ENCODE measurements at places on chromosomes 11 and 22.
A peak's percentile ranks its signal among the peaks of the same experiment; 100 is the strongest.

GRCh38 chr11:23284631-23285030 is 424.4 kb upstream of the CCDC179 start:
- DNase-seq, result no peak

GRCh38 chr22:47094861-47095330 is 332.4 kb downstream of the TBC1D22A start:
- no peak for DNase-seq

DNA sequence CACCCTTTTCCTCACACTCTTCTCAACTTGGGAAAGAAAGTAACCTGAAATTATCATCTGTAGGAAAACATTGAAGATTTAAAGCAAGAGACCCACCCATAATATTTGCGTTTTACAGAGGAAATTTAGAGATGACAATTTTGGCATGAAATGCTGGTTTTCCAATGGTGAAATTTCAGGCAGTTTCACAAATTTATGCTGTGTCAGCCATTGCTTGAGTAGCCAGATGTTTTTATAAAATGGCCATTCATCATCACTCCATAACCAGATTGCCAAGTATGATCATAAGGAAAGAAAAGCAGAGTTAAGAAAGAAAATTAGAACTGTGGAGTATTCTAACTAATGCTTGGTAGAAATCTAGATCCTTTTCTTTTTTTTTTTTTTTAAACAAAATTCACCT is 732.9 kb downstream of the NELL1 start:
- no peak for DNase-seq

DNA sequence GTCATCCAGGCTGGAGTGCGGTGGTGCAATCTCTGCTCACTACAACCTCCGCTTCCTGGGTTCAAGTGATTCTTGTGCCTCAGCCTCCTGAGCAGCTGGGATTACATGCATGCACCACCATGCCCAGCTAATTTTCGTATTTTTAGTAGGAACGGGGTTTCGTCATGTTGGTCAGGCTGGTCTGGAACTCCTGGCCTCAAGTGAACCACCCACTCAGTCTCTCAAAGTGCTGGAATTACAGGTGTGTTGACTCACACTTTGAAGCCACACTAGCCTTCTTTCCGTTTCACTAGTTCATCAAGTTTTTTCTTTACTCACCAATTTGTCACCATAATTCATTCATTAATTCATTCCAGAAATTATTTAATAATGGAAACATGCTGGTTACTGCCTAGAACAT is 298.4 kb upstream of the MTNR1B start:
- no peak for DNase-seq

GRCh38 chr11:67002297-67002913 is 20.5 kb upstream of the SYT12 start:
- DNase-seq, result no peak

DNA sequence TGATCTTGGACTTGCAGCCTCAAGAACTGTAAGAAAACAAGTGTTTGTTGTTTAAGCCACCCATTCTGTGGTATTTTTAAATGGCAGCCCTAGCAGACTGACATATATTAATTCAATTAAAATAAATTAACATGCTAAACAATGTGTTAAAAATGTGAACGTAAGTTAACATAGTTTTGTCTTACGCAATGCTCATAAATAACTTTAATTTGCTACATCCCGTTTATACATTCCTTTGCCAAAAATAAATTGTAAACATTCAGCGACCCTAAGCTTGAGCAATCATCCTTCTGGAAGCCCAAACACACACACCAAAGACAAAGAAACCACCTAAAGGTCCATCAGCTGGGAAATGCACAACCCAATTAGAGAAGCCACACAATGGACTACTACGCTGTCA is 70.4 kb downstream of the CELSR1 start:
- no peak for DNase-seq

- DNase-seq, result no peak
Measured at GRCh38 chr22:40265783-40266182, 80.5 kb upstream of the ADSL start.

- no peak for DNase-seq
Measured at GRCh38 chr22:47228767-47229166, 466.3 kb downstream of the TBC1D22A start.

GRCh38 chr11:17580271-17580670 is 33.2 kb downstream of the OTOG start:
- no peak for DNase-seq

GRCh38 chr11:36619502-36619901 is 21.5 kb upstream of the RAG2 start:
- DNase-seq, result no peak

- no peak for DNase-seq
Measured at GRCh38 chr22:35044607-35045390, 21.2 kb upstream of the ISX start.

DNA sequence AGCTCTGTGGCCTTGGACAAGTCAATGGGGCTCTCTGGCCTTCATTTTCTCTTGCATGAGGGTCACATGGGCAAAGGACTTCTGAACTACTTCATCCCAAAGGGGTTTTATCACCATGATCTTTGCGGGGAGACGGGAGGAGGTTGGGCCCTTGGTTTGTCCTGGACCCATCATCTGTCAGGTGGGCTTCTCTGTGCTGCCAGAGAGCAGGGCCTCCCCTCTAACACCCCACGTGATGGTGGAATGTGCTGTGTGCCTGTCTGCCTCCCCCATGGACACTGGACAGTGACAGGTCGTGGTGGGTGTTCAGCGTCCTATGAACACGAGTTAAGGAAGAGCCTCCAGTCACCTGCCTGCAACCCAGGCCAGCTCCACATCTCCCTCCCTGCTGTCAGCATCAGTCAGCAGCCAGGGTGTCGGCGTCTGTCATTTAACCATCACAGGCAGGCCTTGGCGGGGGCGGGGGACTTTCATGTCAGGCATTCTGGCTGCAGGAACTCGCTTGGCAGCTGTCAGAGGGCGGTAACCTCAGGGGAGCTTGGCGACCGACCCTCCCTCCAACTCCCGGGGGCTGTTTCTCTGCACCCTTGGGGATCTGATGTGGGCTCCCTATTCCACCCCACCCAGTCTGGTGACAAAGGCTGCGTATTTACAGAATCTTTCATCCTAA is 2.6 kb upstream of the SUN2 start:
- DNase-seq, result peak; percentile 67

GRCh38 chr11:126140201-126140925 is 71.1 kb downstream of the RPUSD4 start:
- DNase-seq, result no peak

DNA sequence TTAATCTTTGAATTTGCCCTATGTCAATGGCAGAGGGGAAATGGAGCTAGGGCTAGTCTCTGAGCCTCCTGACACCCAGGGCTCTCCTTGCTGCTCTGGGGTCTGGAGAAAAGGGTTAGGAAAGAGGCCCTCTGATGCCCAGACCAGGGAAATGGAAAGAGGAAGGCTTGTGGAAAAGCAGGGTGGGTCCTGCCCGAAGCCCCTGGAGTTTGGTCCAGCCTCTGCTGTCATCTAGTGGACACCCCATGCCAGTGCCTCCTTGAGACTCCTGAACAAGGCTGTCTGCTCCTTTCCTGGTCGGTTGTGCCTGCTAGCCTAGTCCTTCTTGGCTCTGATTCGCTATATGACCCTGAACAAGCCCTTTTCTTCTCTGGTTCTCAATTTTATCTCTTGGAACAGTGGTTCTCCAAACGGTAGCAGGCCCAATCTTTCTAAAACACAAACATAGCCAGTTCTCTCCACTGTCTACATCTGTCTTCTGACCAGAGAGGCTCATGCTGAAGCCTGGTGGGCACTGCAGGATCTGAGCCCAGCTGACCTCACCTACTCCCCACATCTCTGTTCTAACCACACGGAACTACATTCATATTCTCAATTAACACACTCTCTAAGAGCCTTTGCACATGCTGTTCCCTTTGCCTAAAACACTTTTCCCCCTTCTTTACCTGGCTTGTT is 8.8 kb upstream of the PLA2G3 start:
- no peak for DNase-seq

DNA sequence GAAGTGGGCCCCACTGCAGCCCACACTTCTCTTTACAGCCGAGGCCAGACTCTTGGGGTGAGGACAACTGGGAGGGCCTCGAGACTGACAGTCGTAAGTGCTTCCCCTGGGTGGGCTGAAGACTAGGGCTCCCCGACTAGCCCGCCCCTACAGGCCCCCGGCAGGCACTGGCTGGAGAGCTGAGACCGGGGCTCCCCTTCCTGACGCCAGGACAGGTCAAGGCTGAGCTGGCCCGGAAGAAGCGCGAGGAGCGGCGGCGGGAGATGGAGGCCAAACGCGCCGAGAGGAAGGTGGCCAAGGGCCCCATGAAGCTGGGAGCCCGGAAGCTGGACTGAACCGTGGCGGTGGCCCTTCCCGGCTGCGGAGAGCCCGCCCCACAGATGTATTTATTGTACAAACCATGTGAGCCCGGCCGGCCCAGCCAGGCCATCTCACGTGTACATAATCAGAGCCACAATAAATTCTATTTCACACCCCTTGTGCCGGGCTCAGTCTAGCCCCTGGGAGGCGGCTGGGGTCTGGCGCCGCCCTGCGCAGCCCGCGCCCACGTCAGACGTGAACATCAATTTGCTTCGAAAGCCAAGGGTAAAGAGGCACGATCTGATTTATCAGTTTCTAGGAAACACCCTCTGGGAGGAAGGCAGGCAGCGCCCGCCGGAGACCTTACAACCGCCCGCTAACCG is 13.5 kb downstream of the SCYL1 start:
- DNase-seq, result no peak

- DNase-seq, result no peak
Measured at GRCh38 chr11:114090976-114091375, 31.5 kb downstream of the ZBTB16 start.

GRCh38 chr11:131925829-131926228 is 555.4 kb downstream of the NTM start:
- DNase-seq, result no peak

GRCh38 chr22:40361100-40361499 is 9.3 kb upstream of the SGSM3 start:
- DNase-seq, result no peak

- DNase-seq, result no peak
Measured at GRCh38 chr11:71075871-71076420, 176.4 kb downstream of the SHANK2 start.

- DNase-seq, result no peak
Measured at GRCh38 chr22:39244496-39245129, at the start of gene PDGFB. TSS of gene PDGFB (minus strand) at chr22:39244982. CDS start at chr22:39243963, 1,019 bp downstream.

DNA sequence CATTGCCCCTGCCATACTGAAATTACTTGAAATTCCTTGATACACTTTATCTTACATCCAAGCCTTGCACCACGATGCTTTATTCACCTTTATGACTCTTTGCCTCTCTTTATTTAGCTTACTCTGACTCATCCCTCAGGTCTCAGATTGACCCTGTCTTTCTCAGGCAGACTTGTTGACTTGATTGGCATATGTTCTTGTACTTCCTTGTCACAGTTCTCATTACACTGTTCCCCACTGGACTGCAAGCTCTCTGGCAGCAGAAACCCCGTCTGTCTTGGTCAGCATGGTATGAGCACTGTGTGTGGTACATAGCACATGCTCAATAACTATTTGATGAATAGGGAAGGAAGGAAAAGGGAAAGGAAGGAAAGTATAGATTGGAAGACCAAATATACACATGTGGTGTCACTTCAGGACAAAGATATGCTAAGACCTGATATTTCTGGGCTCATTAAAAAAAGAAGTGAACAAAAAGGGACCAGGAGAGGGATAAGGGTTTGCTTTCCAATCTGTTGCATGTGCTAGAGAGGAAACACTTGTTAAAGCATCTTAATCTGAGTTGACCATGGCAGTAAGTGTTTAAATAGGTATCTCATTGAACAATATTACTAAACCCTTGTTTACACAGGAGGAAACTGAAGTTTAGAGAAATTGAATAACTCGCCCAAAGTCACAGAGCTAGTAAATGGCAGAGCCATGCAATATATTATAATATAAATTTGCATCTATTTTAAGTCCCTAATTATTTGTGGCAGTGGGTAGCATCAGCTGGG is 7.2 kb downstream of the LYVE1 start:
- DNase-seq, result no peak

DNA sequence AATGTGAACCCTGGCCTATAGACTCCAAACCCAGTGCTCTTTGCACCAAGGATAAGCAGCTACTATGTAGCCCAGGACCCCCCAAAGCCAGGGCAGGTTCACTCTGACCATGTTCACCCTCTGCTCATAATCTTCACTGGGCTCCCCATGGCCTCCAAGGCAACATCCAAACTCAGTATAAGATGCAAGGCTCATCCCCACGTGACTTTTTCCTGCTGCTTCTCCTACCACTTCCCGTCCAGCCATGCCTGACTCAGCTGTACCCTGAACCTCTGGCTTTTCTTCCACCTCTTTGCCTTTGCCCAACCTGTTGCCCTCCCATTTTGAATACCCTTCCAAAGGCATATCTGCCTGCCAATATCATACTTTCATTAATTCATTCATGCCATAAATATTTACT is 27.8 kb downstream of the PDE2A start:
- no peak for DNase-seq

DNA sequence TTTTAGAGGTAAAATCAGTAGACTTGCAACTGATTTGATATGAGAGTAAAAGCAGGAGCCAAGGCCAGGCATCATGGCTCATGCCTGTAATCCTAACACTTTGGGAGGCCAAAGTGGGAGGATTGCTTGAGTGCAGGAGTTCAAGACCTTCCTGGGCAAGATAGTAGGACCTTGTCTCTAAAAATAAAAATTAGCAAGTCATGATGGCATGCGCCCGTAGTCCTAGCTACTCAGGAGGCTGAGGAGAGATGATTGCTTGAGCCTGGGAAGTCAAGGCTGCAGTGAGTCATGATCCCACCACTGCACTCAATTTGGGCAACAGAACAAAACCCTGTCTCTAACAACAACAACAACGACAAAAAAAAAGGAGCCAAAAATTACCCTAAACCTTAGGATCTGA is 13.5 kb downstream of the SGSM3 start:
- no peak for DNase-seq

- no peak for DNase-seq
Measured at GRCh38 chr11:125418396-125418795, 77.7 kb downstream of the FEZ1 start.

DNA sequence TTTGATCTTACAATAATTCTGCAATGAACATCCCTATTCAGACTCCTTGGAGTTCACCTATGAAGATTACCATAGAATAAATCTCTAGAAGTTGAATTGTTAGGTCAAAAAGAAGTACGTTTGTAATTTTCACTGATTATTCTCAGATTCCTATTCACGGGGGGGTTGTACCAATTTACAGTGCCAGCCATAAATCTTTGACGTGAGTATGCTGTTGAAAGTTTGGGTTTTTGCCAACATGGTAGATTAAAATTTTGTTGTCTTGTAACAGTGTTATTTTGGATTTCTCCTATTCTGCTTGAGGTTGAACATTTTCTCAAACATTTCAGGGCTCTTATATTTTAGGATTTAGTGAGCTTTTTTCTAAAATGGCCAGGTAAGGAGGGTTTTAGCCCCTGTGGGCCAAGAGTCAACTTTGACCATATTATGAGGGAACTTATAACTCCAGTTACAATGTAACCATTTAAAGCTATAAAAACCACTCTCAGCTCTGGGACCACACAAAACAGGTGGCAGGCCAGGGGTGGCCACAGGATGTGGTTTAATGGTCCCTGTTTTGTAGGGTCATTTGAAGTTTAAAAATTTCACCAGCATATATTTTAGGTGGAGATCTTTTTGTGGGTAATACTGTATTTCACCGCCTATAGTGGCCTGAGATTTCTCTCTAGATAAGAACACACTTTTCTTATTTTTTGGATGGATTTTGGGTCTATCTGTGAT is 25.8 kb downstream of the GGTLC2 start:
- DNase-seq, result no peak

GRCh38 chr11:15636521-15637089 is 521.9 kb downstream of the INSC start:
- no peak for DNase-seq

GRCh38 chr11:102453302-102453695 is 734 bp upstream of the TMEM123 start:
- peak; percentile 40 for DNase-seq

Data from stimulated activated CD4-positive, alpha-beta T cell treated with anti-CD3 and anti-CD28 coated beads, TNF-alpha, amount 100 ng/mL, for 4 hours (primary cell).